ENCODE measurements at places on chromosomes 16 and 17.

- DNase-seq: no peak
Measured at GRCh38 chr16:10849736-10850477, 27.1 kb upstream of the CIITA start.

DNA sequence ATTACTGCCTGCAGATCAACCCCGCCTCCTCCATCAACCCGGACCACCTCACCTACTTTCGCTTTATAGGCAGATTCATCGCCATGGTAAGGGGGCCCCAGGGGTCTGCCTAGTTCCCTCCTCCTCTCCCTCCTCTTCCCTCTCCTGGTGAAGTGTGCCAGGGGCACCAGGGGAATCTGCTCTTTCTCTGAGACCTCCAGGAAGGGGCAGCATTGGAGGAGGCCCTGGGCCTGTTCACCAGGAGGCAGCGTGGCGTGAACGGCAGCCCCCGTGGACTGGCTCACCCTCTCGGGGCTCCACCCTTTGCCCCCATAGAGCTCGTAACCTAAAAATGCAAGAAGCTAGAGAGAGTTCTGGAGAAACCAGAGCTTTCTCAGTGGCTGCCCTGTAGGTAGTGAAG is 17.1 kb upstream of the CLEC18A start:
- DNase-seq: no peak

DNA sequence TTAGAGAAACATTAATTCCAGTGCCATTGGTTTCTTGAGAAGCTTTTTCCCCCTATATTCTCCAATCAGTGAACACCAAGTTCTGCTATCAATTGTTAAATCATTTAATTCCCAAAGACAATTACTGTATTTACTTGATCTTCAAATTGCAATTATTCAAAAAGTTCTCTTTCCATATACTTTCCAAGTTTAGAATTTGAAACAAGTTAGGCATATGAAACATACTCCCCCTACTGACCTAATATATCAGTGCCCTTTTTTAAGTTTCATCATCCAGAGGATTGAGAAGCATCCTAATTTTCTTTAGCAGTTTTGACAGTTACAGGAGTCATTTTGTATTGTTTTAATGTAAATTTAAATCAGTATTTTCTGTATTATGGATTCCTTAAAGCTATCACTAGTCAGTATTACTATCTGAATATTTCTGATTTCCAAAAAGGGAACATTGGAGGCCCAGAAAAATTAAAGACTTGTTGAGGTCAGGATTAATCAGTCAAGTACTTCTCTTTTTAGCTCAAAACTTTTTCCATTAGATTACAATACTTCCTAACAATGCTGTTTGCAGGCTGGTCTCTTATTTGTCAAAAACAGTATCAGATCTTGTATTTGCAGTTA is 16.3 kb downstream of the MEIOC start:
- peak; percentile 34 for DNase-seq

DNA sequence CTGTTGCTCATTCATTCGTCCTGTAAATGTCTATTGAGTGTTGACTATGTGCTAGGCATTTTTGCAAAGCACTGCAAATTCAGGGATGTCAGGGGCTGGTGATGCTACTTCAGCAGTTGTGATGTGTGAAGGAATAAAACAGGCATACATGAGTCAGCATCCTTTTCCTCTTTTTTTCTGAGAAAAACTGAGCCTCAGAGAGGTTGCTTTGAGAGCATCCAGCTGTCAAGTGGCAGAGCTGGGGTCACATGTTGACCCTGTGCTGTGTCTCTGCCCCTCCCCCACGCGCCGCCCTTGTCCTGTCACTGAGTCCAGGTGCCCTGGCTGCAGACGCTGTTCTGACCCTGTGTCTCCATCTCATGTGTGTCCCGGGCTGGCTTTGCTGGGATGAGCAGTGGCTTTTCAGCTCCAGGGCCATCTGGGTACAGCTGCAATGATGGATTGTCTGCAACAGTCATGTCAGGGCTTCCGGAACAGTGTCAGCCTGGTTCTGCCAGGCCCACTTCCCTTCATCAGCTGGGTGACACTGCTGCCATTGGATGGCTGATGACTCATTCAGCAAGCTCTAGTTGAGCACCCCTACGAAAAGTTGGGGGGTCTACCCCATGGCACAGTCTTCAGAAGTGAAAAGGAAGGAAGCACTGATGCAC is 14.9 kb downstream of the SEC14L5 start:
- DNase-seq: no peak
